Liver (tissue), 10 donors: ENCODE measurements at places on chromosomes 5 and 9.
A peak's percentile ranks its signal among the peaks of the same experiment; 100 is the strongest.

- no peak for DNase-seq
These were observed 437.3 kb downstream of the BRINP1 start for GRCh38 chr9:118931941-118932340.

GRCh38 chr5:110634475-110634874 lies 92.0 kb downstream of the TMEM232 start:
- DNase-seq: no peak

DNA sequence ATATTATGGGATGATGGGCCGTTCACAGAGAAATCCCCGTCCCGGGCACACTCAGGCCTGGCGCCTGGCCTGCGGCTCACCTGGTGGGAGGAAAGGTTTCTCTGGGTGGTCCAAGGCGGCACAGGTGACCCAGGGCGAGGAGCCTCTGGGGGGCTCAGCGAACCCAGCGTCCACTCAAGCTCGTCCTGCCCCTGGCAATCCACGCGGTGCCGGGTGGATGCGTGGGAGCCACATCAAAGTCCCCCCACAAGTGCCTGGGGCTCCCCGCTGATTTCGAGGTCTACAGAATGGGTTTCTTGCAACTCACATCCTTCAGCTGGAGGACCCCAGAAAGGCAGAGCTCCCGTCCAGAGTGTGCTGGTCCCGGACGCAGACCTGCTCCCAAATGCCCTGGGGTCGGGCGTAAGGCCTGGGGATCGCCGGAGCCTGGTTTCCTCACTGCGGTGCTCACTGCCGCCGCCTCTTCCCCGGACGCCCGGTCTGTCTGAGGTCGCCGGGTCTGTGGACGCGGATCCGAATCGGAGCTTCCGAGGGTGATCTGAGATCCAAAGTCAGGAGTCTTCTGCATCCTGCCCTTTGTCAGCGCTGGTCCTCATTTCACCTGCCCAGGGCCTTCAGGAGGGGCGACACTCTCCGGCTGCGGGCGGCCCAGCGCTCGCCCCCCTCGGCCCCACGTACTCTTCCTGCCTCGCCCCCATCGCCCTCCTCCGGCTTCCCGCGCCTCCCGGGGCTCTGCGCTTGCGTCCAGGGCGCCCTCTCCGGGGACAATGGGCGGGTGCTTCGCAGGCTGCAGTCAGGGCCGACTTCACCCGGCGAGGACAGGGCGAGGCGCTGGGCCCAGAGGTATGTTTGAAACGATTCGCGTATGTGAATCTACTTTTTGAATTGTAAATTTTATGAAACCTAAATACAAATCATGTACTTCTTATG lies 20.0 kb upstream of the RUFY1 start:
- DNase-seq: peak; percentile 74

- no peak for DNase-seq
These were observed 14.6 kb upstream of the SNX2 start for GRCh38 chr5:122760236-122760635.

DNA sequence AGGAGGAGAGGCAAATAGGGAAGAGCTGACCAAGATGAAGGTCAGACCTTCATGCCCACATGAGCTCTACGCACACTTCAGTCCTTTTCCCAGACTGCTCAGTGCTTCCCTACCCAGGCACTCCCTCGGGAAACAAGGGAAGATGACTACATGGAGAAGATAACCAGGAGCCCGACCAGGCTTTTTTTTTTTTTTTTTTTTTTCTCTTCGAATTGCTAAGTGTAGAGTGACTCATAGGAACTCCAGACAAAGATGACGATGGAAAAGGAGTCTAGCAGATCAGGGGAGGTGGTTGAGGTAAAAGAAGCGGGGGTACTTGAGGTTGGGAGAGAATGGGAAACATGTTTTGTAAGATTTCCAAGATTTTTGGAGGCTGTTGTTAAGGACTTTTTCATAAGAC lies 526.1 kb downstream of the BNC2 start:
- DNase-seq: no peak

DNA sequence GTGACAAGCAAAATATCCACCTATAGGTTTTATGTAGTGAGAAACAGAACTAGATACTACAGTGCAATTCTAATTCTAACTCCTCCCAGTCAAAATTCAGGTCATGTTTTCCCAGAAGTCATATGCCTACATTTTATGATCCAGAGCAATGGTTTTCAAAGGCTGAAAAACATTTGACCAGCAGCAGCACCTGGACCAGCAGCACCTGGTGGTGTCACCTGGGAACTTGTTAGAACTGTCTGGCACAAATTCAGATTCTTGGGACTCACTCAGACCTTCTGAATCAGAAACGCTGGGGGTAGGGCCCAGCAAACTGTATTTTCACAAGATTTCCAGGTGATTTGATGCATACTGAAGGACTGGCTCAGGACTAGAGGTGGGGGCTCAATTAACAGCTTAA lies 367.7 kb upstream of the RFX3 start:
- no peak for DNase-seq

GRCh38 chr9:19782005-19782404 lies 6.8 kb downstream of the SLC24A2 start:
- DNase-seq: no peak
